ENCODE measurements at places on chromosomes 16 and 17.

DNA sequence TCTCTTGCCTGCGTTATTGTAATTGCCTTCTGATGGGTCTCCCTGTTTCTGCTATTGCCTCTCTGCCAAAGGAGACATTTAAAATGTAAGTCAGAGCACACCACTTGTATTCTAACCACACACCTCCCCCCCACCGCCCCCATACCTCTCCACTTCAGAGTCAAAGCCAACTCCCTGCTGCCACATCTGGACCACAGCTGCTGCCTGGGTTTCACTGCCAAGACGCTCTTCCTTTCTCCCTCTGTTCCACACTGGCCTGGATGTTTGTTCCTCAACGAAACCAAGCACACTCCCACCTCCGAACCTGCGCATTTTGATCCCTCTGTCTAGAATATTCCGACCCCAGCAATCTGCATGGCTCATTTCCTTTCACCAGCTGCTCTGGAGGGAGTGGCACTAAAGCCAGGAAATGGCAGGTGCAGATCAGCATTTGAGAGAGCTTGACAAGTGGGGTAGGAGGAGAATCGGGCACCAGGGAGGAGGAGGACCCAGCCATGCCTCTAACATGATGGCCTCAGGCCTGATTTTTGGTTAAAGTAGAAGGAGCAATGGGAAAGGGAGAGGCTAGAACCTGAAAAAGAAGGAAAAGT lies 92.4 kb upstream of the HS3ST2 start:
- no peak for DNase-seq

GRCh38 chr17:27353033-27353460 lies 59.1 kb downstream of the WSB1 start:
- DNase-seq = no peak

DNA sequence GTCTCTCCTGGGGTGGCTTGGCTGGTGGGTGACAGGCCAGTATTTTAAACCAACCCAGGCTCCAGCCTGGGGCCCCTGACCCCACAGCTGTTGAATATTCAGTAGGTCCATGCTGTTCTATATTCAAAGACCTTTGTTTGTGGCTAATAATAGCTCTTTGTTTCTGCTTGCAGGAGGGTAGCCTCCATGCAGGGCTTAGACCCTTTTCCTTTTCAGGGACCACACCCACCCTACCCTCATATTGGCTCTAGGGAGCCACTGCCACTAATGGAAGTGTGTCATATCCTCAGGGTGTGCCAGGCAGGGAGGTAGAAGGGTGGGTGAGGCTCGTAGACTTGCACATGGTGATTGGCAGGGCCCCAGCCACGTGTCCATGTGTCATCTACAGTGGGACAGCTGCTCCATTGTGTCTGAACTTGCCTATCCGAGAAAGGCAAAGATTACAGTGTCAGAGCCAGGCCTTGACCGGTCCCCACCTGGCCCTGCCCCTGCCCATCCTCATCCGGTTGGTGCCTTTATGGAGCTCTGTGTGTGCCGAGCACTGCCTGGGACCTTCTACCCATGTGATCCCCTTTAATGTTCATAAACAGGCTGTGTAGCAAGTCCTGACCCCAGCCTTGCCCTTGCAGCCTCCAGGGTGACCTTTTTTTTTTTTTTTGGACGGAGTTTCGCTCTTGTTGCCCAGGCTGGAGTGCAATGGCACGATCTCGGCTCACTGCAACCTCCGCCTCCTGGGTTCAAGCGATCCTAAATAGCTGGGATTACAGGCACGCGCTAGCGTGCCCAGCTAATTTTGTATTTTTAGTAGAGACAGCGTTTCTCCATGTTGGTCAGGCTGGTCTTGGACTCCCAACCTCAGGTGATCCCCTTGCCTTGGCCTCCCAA lies 22.1 kb downstream of the TMC7 start:
- no peak for DNase-seq

- peak; percentile 54 for DNase-seq
Observed at GRCh38 chr16:30927789-30928378, 4.5 kb downstream of the FBXL19 start.

GRCh38 chr17:37392024-37392590 lies 14.5 kb downstream of the ACACA start:
- peak; percentile 19 for DNase-seq

- no peak for DNase-seq
Observed at GRCh38 chr17:46869296-46869695, 17.9 kb downstream of the WNT9B start.

DNA sequence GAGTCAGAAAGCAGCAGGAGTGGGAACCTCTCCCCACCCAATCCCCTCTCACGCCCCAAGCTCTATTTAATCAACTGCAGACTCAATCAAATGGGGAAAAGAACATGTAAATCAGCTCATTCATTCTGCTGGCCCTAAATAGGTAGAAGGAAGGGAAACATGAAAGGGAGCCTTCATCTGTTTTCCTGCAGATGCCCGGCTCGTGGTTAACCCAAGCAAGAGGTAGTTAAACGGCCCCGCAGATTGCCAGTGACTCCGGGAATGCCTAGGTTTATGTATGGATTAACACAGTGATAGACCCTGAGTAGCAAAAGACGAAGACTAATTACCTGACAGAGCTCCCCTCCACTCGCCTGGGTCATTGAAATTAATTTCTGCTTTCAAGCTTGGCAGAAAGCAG lies 542.0 kb downstream of the WWOX start:
- no peak for DNase-seq

GRCh38 chr16:65202461-65202860 lies 80.6 kb upstream of the CDH11 start:
- DNase-seq = no peak
